ENCODE measurements at places on chromosomes 7 and 10.

DNA sequence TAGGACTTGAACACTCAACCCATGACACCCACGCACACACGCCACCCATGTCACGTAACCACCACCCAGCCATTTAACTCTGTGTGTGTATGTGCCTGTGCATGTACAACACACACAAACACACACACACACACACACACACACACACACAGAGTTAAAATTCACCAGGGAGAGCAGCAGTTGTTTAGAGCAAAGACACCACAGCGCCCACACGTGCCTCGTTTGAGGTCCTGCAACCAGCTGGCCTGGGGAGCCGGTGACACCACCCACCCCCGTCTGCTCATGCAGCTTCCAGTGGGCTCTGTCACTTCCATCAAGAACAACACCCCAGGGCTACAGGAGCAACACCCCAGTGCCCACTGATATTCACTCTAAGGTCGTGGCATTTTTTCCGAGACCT, 97.4 kb downstream of the ELFN1 start:
- no peak for DNase-seq

DNA sequence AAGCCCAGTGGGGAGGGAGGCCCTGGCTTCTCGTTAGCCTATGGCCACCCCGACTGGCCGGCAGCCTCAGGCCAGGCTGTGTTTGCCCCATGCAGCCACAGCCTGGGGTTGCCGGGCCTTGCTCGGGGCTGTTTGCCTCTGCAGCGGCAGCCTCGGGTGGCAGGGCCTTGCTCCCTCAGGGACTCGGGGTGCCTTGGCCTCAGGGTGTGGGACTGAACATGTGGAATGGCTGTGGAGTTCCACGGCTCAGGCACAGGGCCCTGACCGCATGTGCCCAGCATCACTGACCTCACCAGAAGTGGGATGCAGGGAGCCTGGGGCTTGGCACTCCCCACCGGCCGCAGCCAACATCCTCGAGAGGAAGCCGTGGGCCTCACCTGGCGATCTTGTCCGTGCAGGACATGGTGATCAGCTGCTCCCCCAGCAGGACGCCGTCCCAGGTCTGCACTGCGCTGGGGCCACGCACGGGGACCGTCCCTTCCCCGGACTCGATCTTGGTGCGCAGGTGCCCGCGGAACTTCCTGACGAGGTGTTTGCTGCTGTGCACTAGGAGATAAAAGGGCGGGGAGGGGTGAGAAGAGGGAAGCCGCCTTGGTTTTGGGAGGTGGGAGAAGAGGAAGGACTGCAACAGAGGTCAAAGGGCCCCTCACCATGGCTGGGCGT, 160.5 kb downstream of the WDR37 start:
- DNase-seq, result no peak

DNA sequence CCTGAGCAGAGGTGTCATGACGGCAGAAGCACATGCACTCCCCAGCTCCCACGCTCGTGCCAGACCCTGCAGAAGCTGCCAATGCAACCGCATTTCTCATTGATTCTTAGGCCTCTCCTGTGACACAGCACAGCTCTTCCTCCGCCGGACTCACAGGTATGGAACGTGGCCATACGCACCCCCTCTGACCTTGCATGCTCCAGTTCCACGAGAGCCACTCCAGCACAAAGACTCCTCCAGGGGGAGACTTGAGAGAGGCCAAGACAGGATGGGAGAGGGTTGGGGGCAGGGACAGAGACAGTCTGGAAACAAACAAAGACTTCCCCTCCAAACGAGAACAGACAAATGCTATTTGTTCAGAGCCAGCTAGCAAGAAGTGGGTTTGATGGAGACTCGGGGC, 124.3 kb upstream of the PPP2R2D start:
- DNase-seq, result no peak

DNA sequence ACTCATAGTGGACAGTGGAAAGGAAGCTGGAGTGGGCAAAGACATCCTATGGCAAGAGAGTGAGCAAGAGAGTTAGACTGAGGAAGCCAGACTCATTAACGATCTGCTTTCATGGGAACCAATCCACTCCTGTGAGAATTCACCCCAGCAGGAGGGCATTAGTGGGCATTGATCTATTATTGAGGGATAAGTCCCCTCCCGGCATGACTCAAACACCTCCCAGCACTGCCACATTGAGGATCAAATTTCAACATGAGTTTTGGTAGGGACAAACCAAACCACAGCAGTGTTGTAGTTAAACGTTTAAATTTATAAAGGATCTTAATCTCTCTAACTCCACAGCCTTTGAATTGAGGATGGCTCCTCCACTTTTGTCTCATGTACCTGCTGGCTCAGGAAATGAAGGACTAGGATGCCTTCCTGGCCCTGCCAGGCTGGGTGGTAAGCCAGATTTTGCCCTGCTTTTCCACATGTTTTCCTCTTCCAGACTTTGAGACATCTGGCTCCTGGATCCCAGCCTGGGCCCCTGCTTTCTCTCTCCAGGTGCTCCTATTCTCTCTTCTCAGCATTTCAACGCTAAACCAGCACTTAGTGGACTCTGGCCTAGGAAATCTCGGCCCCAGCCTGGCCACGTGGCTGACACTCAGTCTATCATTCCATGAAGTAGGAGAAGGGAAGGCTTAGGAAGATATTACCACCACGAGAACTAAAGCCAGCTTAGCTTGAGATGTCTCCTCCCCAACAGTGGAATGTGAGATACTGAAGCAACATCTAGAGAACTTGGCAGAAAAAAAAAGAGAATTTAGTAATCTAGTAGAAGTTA, 96.5 kb upstream of the PIP4K2A start:
- DNase-seq, result no peak

- DNase-seq, result no peak
Measured at GRCh38 chr10:17175551-17175950, 25.9 kb downstream of the TRDMT1 start.

GRCh38 chr7:16637379-16637778, 8.2 kb downstream of the ANKMY2 start:
- DNase-seq, result no peak

DNA sequence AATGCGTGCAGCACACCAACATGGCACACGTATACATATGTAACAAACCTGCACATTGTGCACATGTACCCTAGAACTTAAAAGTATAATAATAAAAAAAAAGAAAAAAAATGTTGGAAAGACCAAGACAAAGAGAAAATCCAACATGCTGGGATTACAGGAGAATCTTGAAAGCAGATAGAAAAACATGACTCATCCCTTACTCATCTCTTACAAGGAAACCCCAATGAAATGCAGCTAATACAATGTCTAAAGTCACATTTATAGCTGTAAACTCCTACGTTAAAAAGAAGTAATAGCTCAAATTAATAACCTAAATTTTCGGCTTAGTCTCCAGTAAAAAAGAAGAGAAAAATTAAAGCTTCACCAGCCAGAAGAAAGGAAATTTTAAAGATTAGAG, 47.5 kb upstream of the DGKB start:
- DNase-seq, result no peak

DNA sequence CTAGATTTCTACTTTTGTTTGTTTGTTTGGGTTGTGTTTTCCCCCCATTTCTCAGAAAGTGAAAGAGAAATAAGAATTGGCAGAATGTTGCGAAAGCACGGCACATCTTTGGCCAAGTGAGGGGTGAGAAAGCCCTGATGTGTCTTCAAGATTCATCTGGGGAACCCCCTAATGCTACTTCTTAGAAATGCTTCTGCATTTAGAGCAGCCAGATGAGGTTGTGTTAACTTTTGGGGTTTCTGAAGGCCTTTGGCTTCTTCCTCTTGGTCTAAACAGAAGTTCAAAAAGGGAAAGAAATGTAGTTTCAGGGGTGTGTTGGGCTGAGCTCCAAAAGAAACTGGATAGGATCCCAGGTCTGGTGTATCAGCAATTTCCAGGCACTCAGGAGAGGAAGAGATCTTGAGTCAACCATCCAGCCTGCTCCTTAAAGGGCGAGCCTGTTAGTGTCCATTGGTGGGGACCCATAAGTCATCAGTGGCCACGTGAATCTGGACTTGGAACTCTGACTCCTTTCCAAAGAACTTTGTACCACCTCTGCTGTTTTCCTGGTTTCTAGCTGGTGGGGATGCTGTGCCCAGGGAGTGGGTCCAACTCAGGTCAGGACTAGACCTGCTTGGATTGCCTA, 6.5 kb downstream of the DUSP5 start:
- peak; percentile 48 for DNase-seq

DNA sequence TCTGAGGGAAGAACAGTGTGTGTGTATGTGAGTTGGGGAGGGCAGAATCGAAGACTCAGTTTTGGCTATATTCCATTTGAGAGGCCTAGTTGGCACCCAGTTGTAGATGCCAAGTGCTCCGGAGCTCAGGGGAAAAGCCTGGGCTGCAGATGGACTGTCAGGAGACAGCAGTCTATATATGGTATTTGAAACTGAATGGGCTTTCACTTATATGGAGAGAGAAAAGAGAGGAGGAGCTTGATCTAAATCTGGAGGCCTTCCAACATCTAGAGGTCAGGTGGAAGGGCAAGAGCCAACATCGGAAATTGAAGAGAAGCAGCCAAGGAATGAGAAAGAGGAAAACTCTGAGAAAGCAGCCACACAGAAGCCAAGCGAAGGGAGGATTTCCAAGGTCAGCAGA, 350.8 kb upstream of the BMPER start:
- DNase-seq, result no peak

- DNase-seq, result no peak
Measured at GRCh38 chr7:47442605-47442865, 139.4 kb downstream of the TNS3 start.

DNA sequence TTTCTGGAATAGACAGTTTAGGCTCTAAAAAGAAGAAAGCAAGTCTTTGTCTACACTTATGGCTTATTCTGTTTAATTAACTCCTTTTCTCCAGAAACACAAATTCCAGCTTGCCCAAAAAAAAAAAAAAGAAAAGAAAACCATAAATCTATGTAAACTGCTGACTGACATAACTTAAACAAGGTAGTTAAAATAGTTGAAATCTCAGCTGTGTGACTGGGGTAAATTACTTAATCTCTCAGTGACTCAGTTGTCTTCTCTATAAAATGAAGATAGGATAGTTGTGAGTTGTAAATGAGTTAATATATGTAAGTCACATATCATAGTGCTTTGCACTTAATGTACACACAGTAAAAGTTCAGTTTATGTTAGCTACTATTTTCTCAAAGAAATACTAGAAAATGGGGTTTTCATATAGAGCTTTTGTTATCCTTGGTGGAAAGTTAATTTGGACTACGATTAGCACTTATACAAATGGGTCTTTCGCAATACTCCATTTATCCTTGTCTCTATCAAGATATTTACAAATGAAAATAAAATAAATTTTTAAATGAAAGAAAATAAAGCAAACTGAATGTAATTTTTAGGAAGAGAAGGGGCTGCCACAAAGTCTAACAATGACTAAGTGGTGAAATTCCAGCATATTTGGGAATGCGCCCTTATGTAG, 200.9 kb downstream of the MBL2 start:
- DNase-seq, result no peak

DNA sequence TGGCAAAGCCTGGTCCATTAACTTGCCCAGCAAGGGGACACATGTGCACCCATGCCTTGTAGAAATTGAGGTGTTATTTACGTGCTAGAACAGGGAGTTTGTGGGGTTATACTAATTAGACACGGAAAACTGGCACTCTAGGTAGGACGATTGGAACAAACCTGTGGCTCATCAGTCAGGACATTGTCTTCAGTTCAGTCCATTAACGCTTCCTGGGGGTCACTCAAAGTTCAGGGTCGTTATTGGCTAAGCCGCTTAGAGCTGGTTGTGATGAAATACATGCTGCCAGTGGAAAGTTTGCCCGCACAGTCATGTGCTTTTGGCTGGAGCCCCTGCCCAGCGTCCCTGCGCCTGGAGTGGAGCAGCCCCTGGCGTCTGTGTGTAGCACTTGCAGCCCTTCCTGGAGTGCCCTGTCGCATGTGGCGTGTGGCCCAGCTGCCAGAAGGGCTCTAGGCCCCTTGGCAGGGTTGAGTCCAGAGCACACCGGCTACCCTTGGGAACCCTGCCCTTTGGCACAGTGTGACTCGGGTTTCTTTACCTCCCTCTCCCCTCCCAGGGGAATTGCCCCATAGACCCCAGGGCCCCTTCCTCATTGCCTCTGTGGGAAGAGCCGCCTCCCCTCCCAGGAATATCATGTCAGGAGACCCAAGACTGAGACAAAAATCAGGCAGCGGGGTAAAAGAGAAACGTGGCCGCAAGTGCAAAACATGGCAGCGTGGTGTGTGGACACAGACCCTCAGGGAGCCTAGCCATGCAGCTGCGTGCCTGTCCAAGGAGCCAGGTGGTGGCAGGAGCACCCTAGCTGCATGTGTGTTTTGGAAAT, 9.8 kb downstream of the ZNF775 start:
- no peak for DNase-seq

GRCh38 chr10:31353574-31353973, 34.6 kb downstream of the ZEB1 start:
- DNase-seq, result no peak

GRCh38 chr10:43215758-43216455, 51.0 kb downstream of the RASGEF1A start:
- DNase-seq, result no peak

DNA sequence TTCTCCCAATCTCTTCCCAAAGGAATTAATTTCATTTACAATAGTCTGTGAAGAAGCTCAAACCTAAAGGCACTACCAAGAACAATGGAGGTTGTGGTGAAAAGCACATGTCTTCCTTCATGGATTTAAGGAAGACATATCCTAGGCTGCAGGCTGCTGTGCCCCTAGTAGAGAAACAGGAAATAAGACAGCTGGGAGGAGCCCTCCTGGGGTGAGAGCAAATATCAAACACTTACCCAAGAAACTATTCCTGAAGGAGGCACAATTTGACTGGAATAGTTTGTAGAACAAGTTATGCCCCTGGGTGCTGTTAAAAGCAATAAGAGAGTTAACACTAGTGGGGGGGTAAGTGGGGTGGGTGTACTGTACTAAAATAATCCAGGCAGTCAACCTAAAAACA, 30.1 kb downstream of the PDZD8 start:
- no peak for DNase-seq

All from activated T-cell treated with anti-CD3 and anti-CD28 coated beads for 4 hours (primary cell).